ENCODE measurements at places on chromosomes 11 and 22. TPM values are rescaled to one million over a fixed set of nuclear protein-coding genes. Genes with fewer than 3 reads are reported as not detected.

- DNase-seq, result no peak
Measured at GRCh38 chr11:66720899-66721470, 8.0 kb downstream of the SPTBN2 start.

GRCh38 chr22:20396639-20397038 is 2.7 kb downstream of the ZNF74 start:
- DNase-seq, result no peak

- no peak for DNase-seq
Measured at GRCh38 chr22:37739611-37740049, 42.8 kb downstream of the TRIOBP start.

- DNase-seq, result no peak
Measured at GRCh38 chr11:74025467-74026166, 16.7 kb upstream of the UCP3 start.

GRCh38 chr11:4388221-4388620 is 5.3 kb downstream of the TRIM21 start:
- DNase-seq, result no peak

- DNase-seq, result no peak
Measured at GRCh38 chr11:111607751-111608150, 5.5 kb downstream of the SIK2 start.

SCUBE1 gene
- total RNA-seq, result 11.9 TPM

AGBL2 gene
- 1.5 TPM for total RNA-seq

GRCh38 chr11:20355221-20356219 is 8.0 kb upstream of the HTATIP2 start:
- no peak for DNase-seq

RAG2 gene
- total RNA-seq, result not detected

SWAP70 gene
- total RNA-seq, result 24.9 TPM

GLYATL2 gene
- 1.9 TPM for total RNA-seq

All from spinal cord (tissue), 10 donors.